ENCODE measurements at places on chromosomes 2 and 18. TPM values are rescaled to one million over a fixed set of nuclear protein-coding genes. Genes with fewer than 3 reads are reported as not detected.

The ALK gene
- total RNA-seq, result not detected

The TDRD15 gene
- total RNA-seq, result not detected

The VWC2L gene
- total RNA-seq, result not detected

The UGT1A4 gene
- 0.12 TPM for total RNA-seq

The TTR gene
- not detected for total RNA-seq

The DYNC1I2 gene
- 174 TPM for total RNA-seq

The IL1R1 gene
- total RNA-seq, result 14.6 TPM

The TRAF3IP1 gene
- total RNA-seq, result 8.8 TPM

The MARCHF4 gene
- 29.5 TPM for total RNA-seq
